Muscle of arm (tissue), 14 donors: ENCODE measurements at places on chromosomes 7 and 10. TPM values are rescaled to one million over a fixed set of nuclear protein-coding genes. Genes with fewer than 3 reads are reported as not detected.

The SHH gene
- polyA plus RNA-seq: 3.0 TPM

GRCh38 chr10:114166043-114166442 is 8.0 kb downstream of the CCDC186 start:
- DNase-seq: no peak

DNA sequence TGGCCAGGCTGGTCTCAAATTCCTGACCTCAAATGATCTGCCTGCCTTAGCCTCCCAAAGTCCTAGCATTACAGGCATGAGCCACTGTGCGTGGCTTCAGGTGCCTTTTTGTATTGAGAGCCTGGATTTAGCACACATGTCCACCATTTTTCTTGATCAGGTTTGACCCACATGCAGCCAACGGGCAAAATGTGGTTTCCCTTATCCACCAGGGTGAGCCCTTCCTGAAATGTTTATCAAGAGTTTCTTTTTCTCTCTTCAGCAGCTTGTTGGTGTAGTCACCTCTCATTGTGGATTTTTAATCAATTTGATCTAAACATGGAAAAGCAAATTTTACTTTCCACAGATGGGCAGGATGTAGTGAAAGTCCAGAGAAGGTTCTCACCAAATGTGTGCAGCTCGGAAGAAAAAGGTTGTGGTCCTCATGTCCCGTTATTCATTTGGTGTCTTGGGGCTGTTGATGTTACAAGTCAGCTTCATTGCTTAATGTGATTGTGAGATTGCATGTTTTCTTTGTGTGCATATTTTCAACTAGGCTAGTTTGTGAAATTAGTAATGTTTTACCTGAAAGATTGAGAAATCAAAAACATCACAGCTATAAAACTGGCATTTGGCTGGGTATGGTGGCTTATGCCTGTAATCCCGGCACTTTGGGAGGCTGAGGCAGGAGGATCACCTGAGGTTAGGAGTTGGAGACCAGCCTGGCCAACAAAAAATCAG is 28.9 kb downstream of the GUSB start:
- DNase-seq: no peak

- DNase-seq: no peak
Observed at GRCh38 chr7:115763347-115763746, 267.2 kb downstream of the TFEC start.

The MALRD1 gene
- polyA plus RNA-seq: 0.87 TPM

DNA sequence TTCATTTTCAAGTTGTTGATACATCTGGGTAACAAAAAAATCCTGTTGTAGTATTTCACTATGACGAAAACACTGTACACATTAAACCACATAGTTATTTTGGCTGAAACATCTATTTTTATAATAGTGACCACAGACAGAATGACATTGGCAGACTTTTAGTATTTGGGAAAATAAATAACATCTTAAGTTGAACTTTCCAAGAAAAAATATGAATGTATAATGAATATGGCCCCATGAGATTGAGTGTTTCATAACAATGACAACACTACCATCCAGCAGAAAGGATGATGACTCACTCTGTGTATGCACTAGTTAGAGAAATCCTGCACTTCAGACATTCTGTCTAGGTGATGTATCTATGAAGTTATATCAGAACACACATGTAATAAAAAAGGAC is 118.1 kb downstream of the SEMA3D start:
- DNase-seq: peak; percentile 29

- DNase-seq: peak; percentile 52
Observed at GRCh38 chr7:23490357-23491135, 20.3 kb upstream of the IGF2BP3 start.

The ACSM6 gene
- polyA plus RNA-seq: not detected

- DNase-seq: no peak
Observed at GRCh38 chr10:55813451-55814170, 547.4 kb downstream of the ZWINT start.

The SUGCT gene
- polyA plus RNA-seq: 2.2 TPM

The GRIFIN gene
- not detected for polyA plus RNA-seq

DNA sequence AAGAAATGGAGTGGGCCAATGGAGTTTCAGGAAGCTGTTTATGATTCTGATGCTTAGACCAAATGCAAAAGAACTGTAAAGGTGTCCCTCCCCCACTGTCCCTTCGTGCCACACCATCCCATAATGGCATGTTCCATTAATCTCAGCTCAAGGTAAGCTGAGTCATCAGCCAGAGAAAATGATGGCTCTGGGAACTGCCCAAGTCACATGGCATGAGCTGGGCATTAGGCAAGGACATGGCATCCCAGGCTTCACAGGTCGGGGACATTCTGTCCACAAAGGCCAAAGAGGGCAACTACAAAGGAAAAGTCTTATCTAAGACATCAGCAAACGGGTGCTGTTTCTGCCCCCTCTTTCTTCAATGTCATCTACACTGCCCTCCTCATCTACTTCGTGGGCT is 44.9 kb downstream of the DLG5 start:
- DNase-seq: no peak

GRCh38 chr10:61000769-61001730 is 57.1 kb upstream of the RHOBTB1 start:
- peak; percentile 25 for DNase-seq
